HCT116 (cell line): ENCODE measurements at places on chromosomes 11 and 22.

- no peak overlapping the region for H3K27ac ChIP-seq
- no peak for DNase-seq
- H3K36me3 ChIP-seq: no peaks in the 10 kb centered on the region
- H3K27me3 ChIP-seq: no peaks in the 10 kb centered on the region
- no peak overlapping the region for H3K4me3 ChIP-seq
- peaks cover 16% of the 10 kb centered on the region for H3K4me1 ChIP-seq
Observed at GRCh38 chr22:19761725-19762567, 1.4 kb downstream of the TBX1 start.

DNA sequence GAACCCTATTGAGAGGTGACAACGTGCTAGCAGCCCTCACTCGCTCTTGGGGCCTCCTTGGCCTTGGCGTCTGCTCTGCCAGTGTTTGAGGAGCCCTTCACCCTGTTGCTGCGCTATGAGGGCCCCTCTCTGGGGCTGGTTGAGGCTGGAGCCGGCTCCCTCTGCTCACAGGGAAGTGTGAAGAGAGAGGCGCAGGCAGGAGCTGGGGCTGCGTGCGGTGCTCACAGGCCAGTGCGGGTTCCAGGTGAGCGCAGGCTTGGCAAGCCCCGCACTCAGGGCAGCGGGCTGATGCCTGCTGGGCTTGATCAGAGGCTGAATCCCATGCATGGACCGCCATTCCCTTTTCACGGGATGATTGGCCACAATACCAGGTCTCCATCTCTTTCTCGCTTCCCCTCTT is 90.7 kb downstream of the DLG2 start:
- H3K27me3 ChIP-seq: no peaks in the 10 kb centered on the region
- no peaks in the 10 kb centered on the region for H3K36me3 ChIP-seq
- H3K27ac ChIP-seq: no peak overlapping the region
- H3K4me3 ChIP-seq: no peak overlapping the region

GRCh38 chr11:70095541-70096252 is 17.6 kb downstream of the ANO1 start:
- H3K4me1 ChIP-seq: no peaks in the 10 kb centered on the region
- DNase-seq: no peak
- no peak overlapping the region for H3K4me3 ChIP-seq
- H3K27ac ChIP-seq: no peak overlapping the region

GRCh38 chr11:94884376-94884775 is 89.0 kb downstream of the CWC15 start:
- H3K27ac ChIP-seq: no peak overlapping the region
- H3K36me3 ChIP-seq: no peaks in the 10 kb centered on the region
- DNase-seq: no peak
- H3K27me3 ChIP-seq: no peaks in the 10 kb centered on the region

- no peak overlapping the region for H3K4me3 ChIP-seq
- no peak overlapping the region for H3K27ac ChIP-seq
- H3K4me1 ChIP-seq: no peaks in the 10 kb centered on the region
- H3K36me3 ChIP-seq: no peaks in the 10 kb centered on the region
- DNase-seq: no peak
- H3K27me3 ChIP-seq: peaks cover 9% of the 10 kb centered on the region; the same call in 1 of the 2 replicates
Observed at GRCh38 chr11:79189601-79190000, 251.2 kb downstream of the TENM4 start.

DNA sequence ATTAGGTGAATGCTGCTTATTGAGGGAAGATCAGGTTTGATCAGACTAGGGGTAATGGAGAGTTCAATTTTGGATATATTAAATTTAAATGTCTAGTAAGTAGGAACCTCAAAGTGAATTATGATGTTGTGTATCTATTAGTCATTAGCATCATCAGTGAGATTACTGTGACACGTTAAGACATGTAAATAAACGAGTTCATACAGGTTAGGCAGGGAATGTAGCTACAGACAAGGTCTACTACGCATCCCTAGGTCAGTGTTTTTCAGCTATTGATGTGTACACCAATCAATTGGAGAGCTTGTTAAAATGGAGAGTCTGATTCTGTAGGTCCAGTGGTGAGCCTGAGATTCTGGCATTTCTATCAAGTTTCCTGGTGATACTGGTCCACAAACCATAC is 120.1 kb upstream of the LRRC4C start:
- no peaks in the 10 kb centered on the region for H3K4me1 ChIP-seq
- DNase-seq: no peak
- no peaks in the 10 kb centered on the region for H3K27me3 ChIP-seq
- H3K36me3 ChIP-seq: no peaks in the 10 kb centered on the region
- H3K4me3 ChIP-seq: no peak overlapping the region

- no peak overlapping the region for H3K27ac ChIP-seq
- no peak for DNase-seq
- no peaks in the 10 kb centered on the region for H3K36me3 ChIP-seq
- no peak overlapping the region for H3K4me3 ChIP-seq
- no peaks in the 10 kb centered on the region for H3K4me1 ChIP-seq
Observed at GRCh38 chr11:108543316-108543964, 45.3 kb upstream of the POGLUT3 start.

DNA sequence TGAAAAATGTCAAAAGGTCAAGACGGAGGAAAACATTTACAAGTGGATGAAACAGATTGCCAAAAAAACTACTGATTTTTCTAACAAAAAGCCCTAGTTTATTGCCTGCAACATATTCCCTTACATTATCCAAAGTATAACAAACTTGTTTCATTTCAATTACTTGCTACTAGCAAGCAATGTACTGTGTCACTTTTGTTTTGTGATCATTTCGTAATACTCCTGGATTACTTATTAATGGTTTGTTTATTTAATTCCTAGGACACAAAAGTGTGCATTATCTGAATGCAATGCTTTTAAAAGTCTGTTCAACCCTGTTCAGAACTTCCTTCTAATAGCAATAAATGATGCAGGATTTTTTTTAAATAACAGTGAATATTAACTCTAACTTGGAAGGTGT is 50.9 kb downstream of the CCDC34 start:
- H3K4me3 ChIP-seq: no peak overlapping the region
- no peaks in the 10 kb centered on the region for H3K27me3 ChIP-seq
- no peak for DNase-seq
- no peak overlapping the region for H3K27ac ChIP-seq

- peaks cover 39% of the 10 kb centered on the region for H3K27me3 ChIP-seq
- no peak for DNase-seq
- no peaks in the 10 kb centered on the region for H3K36me3 ChIP-seq
Observed at GRCh38 chr11:126711977-126712625, 288.5 kb downstream of the KIRREL3 start.

- no peaks in the 10 kb centered on the region for H3K27me3 ChIP-seq
- peaks cover 24% of the 10 kb centered on the region for H3K4me1 ChIP-seq
- DNase-seq: no peak
- H3K4me3 ChIP-seq: peak overlapping the region; percentile 56
- peak overlapping the region; percentile 90 for H3K27ac ChIP-seq
Observed at GRCh38 chr11:66720899-66721470, 8.0 kb downstream of the SPTBN2 start.

- no peak overlapping the region for H3K4me3 ChIP-seq
- DNase-seq: no peak
- peaks cover 54% of the 10 kb centered on the region for H3K27me3 ChIP-seq
- H3K36me3 ChIP-seq: no peaks in the 10 kb centered on the region
- no peak overlapping the region for H3K27ac ChIP-seq
- H3K4me1 ChIP-seq: no peaks in the 10 kb centered on the region
Observed at GRCh38 chr11:125376117-125376516, 119.9 kb downstream of the FEZ1 start.

DNA sequence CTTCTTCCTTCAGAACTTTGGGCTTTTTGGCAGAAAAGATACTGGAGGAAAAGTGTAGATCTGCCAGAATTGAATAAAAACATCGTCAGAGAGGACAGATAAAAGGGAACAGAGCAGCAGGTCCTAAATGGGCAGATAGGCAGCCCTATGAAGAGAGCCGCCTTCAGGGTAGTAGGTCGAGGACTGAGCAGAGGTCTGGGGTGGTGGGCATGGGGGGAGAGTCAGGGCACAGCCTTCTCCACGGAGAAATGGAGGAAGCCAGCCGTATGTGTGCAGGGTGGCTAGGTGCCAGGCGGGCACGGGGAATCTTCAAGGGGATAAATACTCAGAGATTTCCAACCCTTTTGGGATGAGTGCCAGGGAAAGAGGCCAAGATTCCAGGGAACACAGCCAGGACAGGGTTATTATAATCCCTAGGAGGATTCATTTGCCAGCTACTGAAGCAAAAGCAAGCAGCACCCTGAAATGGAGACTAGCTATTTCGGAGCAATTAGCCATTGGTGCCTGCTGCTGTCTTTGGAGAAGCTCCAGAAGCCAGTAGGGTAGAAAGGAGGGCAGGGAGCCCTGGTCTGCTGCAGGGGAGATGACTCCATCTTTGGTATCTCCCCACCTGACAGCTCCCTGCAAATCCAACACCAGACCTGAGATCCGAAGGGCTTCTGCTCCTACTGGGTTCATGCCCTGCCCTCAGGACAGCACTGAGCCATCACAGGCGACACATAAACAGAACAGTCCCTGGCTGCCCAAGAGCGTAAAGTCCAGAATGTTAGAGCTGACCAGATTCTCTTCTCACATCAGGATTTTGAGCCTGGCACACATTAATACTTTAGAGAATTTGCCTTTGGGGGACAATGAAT is 174.5 kb upstream of the NTM start:
- DNase-seq: no peak
- no peaks in the 10 kb centered on the region for H3K27me3 ChIP-seq
- H3K36me3 ChIP-seq: no peaks in the 10 kb centered on the region
- no peak overlapping the region for H3K4me3 ChIP-seq
- no peaks in the 10 kb centered on the region for H3K4me1 ChIP-seq

DNA sequence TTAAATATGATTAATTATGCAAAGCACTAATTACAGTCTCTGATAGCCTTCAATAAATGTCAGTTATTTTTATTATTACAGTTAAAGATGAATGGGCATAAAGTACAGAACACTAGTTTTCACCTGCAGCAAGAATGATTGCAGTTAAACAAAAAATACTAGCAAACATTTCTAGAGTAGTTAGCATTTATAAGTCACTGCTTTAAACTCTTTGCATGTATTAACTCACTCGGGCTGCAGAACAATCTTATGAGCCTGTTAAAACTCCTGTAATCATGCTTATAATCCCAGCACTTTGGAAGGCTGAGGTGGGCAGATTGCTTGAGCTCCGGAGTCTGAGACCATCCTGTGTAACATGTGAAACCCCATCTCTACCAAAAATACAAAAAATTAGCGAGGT is 14.8 kb downstream of the OR51B4 start:
- DNase-seq: no peak
- no peaks in the 10 kb centered on the region for H3K27me3 ChIP-seq
- H3K4me3 ChIP-seq: no peak overlapping the region
- H3K4me1 ChIP-seq: peaks cover 9% of the 10 kb centered on the region; the same call in 1 of the 2 replicates
- no peak overlapping the region for H3K27ac ChIP-seq
- H3K36me3 ChIP-seq: no peaks in the 10 kb centered on the region

- peaks cover 12% of the 10 kb centered on the region; the same call in 1 of the 2 replicates for H3K4me1 ChIP-seq
- peak; percentile 12 for DNase-seq
- H3K4me3 ChIP-seq: peak overlapping the region; percentile 7
Observed at GRCh38 chr11:100684101-100685065, 2.7 kb upstream of the ARHGAP42 start.

DNA sequence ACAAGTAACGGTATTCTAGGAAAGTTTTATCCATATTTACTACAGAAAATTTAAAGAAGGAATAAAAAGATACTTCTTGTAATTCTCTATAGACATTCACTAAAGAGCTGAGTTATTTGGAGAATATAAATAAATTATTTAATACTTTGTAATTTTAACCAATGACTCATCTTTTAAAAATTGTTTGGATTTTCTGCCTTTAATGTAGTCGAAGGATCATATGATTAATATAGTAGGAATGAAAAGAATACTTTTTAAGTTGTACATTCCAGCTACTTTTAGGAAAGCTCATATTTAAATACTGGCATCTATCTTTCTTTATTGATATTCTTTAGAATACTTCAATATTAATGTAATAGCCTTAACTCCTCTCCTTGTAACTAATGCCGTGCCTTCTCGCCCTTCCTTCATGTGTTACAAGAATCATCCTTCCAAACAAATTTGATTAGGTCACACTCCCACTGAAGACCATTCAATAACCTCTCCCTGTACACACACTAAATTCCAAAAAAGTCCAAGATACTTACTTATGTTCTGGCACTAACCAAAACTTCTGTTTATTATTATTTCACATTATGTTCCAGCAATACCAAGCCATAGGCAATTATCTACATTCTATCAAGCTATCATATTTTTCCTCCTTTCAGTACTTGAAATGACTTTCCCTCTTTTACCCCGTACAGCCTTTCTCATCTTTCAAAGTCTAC is 501.9 kb downstream of the CNTN5 start:
- H3K27me3 ChIP-seq: no peaks in the 10 kb centered on the region
- H3K4me3 ChIP-seq: no peak overlapping the region
- H3K27ac ChIP-seq: no peak overlapping the region

GRCh38 chr22:43534916-43535315 is 123.1 kb downstream of the MPPED1 start:
- H3K4me3 ChIP-seq: no peak overlapping the region
- peaks cover 33% of the 10 kb centered on the region for H3K27me3 ChIP-seq
- DNase-seq: no peak
- no peaks in the 10 kb centered on the region for H3K4me1 ChIP-seq
- no peak overlapping the region for H3K27ac ChIP-seq

DNA sequence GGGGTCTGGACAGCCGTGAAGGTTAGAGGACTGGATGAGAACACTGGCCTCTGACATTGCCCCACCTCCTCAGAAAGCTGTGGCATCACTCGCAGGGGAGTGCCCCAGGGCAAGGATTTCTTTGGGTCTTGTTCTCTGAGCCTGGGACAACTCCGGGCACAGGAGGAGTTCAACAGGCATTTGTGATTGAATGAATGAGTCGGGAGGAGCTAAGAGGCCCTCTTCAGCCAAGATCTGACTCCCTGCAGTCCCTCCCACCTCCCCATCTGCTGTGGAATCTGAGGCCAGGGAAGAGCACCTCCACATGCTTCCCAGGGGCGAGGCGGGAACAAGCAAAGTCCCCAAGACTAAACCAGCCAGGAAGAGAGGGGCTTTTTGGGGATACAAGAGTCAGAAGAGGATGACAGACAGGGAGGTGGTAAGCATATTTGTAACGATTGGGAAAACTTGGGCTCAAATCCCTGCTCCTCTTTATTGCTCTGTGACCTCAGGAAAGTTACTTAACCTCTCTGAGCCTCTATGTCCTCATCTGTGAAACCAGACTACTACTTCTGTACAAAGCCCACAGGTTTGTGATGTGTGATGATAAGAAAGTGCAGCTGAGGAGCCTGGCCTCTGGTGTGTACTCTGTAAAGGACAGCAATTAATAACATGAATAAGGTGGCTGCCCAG is 6.4 kb downstream of the TP53I11 start:
- peaks cover 3% of the 10 kb centered on the region; the same call in 1 of the 2 replicates for H3K4me1 ChIP-seq
- no peak overlapping the region for H3K4me3 ChIP-seq
- H3K36me3 ChIP-seq: no peaks in the 10 kb centered on the region
- no peak for DNase-seq
- H3K27me3 ChIP-seq: no peaks in the 10 kb centered on the region

GRCh38 chr22:39984006-39984405 is 10.7 kb upstream of the FAM83F start:
- DNase-seq: no peak
- H3K27ac ChIP-seq: no peak overlapping the region
- H3K4me3 ChIP-seq: no peak overlapping the region
- no peaks in the 10 kb centered on the region for H3K4me1 ChIP-seq

GRCh38 chr11:119342023-119342300 is 1.3 kb upstream of the C1QTNF5 start:
- H3K4me3 ChIP-seq: no peak overlapping the region
- H3K27ac ChIP-seq: no peak overlapping the region
- H3K27me3 ChIP-seq: no peaks in the 10 kb centered on the region
- DNase-seq: no peak
